Hypothalamus (tissue), 51 donors: ENCODE measurements at places on chromosomes 1 and 21.

DNA sequence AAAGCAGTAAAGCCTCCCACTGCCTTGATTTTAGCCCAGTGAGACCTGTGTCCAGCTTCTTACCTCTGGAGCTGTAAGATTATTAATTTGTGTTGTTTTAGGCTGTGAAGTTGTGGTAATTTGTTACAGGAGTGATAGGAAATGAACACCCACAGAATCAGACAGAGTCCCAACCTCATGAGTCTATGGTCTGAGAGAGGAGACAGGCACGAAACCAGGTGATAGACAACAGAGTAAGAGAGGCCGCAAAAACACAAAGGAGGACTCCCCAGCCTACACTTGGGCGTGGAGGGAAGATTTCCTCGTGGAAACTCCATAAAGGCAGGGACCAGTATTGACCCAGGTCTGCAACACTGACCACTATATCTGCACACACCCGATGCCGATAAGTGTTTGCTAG lies 234.6 kb upstream of the JUN start:
- no peak for DNase-seq

DNA sequence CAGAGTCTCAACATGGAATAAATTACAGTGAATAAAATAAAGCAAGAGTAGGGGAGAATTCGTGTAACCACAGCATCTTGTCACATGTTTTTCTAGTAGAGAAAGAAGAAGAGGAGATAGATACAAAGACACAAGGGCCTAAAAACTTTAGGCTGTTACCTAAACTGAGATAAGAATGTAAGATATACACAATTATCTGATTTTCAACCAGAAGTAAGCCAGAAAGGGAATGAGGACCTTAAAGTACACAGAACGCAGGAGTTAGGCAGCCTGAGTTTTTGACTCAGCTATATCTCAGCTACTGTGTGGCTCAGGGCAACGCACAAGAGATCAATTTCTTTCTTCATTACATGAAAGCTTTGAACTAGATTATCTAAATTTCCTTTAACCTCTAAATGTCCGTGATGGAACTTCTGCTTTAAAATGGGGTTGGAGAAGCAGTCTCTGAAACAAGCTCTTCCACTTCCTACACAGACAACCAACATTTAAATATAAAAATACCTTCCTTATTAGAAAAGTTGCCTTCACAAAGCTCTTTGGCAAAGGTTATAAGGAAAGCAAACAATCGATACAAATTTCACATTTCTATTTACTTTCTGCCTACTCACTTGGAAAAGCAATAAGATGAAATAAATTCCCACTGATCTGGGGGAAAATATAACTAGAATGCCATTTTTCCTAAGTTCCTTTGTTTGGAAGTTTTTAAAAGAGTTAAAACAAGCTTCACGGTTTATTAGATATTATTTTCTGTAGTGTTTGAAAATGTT lies 5.2 kb upstream of the RGS13 start:
- DNase-seq = no peak

- DNase-seq = no peak
These were observed 75.9 kb downstream of the ZSCAN20 start for GRCh38 chr1:33548319-33548718.

DNA sequence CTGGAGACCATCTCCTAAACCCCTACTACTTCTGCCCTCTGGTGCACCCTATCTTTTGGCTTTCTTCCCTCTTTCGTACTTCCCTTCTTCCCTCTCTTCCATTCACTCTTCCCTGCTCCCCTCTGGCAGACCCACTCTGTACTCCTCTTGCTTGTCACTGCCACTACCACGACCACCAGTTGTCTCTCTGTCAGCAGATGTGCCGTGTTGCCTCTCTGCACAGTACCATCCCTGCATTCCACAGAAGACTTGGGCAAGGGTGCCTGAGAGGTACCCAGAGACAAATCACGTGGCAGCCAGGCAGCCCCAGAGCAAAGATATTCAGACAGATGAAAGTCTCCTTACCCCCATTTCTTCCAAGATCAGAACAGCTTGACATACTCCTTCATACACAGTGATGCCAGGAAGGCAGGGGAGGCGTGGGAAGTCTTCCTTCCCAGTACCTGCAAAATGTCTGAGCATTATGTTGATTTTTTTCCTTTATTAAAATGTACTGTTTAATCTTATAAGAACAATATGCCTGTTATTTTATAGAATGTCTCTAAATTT lies 15.0 kb downstream of the CAMSAP2 start:
- DNase-seq = no peak

DNA sequence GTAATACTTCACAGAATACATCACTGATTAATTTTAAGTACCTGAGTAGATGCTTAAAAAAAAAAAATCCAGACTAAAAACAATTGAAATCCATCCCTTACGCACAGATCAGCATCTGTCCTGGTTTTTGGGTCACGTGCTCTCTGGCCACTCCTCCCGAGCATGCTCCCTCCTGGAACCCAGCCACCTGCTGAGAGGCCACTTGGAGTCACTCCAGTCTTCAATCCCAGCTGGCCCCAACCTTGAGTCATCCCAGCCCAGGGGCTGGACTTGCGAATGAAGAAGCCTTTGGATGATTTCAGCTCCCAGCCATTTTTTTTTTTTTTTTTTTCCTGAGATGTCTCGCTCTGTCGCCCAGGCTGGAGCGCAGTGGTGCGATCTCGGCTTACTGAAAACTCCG lies 8.9 kb downstream of the MAP1LC3C start:
- DNase-seq = peak; percentile 5

DNA sequence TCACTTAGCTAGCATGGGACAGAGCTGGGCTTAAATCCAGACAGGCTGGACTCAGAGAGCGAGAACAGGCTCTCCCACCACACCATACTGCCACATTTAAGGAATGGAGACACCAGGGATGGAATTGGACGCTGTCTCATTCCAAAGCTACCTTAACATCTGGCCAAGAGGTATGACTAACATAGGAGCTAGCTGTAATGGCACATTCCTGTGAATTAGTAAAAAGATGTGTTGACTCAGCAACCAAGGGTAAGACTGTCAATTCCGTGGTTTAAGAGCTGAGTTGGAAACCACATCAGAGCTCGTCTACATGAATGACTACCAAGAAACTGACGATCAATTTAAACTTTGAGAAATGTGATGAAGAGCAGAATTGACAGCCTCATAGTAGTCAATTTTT lies 8.3 kb upstream of the TNFRSF9 start:
- no peak for DNase-seq

GRCh38 chr1:207845109-207845508 lies 65.8 kb downstream of the CD34 start:
- no peak for DNase-seq

DNA sequence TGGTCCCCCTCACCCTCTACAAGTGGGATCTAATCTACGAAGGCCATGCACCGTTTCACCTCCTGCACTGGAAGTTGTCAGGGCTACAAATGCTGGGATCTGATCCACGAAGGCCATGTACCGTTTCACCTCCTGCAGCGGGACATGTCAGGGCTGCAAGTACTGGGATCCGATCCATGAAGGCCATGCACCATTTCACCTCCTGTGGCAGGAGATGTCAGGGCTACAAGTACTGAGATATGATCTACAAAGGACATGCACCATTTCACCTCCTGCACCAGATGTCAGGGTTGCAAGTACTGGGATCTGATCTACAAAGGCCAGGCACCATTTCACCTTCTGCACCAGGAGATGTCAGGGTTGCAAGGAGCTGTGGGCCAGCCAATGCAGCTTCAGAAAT lies 7.0 kb downstream of the ALDH4A1 start:
- no peak for DNase-seq

DNA sequence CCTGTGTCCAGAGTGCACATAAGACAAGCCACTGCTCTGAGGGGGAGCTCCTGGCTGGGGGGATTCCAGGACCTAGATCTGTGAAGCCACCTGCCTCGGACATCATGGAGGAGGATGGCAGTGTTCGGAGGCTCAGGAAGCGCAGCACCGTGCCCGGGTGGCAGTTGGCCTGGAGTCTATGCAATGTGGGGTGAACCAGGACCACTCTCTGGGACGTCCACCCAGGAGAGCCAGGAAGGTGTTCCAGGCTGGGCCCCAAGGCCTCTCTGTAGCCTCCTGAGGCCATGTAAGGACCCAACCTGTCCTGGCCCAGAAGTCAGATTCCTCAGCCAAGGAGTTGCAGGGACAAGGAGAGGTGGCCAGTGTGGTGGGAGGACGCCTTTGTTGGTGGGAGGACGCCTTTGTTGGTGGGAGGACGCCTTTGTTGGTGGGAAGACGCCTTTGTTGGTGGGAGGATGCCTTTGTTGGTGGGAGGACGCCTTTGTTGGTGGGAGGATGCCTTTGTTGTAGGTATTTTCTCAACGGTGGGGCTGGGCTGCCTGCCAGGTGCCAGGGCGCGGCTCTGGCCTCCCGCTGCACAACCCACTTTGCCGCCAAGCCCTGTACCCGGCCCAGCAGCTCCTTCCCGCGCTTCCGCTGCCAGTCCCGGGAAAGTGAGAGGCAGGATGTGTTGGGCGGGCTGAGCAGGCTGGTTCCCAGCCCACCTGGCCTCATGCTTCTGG lies 30.6 kb upstream of the BMP8B start:
- no peak for DNase-seq

DNA sequence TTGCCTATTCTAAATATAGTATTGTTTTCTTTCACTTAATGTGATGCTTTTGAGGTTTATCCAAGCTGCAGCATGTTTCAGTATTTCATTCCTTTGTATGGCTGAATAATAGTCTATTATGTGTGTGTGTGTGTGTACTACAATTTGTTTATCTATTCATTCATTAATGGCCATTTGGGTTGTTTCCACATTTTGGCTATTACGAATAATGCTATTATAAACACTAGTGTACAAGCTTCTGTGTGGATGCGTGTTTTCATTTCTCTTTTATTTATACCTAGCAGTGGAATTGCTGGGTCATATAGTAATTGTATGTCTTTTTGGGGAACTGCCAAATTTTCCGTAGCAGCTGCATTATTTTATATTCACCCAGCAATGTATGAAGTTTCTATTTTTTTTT lies 15.0 kb upstream of the THEM5 start:
- no peak for DNase-seq

DNA sequence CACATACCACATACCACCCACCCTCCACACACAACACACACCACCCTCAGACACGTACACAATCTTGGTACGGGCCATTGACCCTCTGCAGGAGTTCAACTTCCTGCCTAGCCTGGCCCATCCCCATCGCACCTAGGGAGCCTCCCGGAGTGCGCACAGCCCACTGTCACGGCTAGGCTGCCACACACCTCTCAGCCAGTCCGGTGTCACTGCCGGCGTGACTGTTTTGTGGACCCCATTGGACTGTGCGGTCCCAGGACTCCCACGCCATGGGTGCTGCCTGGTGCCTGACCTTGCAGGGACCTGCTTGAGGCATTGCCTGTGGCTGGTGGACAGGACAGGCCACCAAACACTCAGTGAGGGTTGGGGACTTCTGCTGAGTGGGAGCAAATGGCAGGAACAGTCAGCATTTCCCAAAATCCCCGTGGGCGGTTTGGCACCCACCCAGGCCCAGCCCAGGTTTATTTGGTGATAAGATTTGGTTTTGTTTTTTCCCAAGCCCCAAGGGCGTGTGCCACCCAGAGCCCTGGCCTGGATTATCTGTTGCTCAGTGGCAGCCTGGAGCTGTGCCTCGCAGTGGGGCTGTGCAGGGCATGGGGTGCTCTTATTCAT lies 27.7 kb downstream of the RAB7B start:
- DNase-seq = no peak

DNA sequence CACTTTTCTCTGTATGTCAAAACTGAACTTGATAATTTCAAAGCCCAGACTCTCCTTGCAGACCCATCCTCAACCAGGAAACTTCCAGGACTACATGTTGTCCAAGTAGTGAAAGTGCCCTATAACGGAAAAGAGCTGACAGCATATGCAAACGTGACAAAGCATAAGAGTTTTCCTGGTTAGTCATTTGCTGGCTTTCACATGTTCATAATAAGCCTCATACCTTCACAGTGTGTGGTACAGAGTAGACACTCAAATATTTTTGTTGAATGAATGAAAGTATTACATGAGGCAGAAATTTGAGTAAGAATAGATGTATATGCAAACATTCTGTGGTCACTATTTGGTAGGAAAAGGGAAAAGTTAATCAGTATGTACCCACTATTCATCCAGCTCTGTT lies 473.3 kb downstream of the MRPL39 start:
- DNase-seq = no peak

DNA sequence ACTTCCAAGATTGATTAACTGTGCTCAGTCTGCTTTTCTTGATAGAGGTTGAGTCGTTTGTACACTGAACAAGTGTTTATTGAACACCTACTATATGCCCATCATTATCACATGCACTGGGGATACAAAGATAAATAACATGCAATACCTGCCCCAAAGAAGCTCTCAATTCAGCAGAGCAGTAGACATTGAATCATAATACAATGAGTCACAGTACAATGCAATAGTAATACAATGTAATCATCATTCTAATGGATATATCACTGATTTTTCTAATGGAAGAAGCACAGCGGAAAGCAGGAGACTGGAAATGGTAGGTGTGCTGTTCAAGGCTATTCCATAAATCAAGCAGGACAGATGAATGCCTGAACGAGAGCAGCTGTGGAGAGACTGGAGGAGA lies 3.7 kb upstream of the SEC16B start:
- no peak for DNase-seq

DNA sequence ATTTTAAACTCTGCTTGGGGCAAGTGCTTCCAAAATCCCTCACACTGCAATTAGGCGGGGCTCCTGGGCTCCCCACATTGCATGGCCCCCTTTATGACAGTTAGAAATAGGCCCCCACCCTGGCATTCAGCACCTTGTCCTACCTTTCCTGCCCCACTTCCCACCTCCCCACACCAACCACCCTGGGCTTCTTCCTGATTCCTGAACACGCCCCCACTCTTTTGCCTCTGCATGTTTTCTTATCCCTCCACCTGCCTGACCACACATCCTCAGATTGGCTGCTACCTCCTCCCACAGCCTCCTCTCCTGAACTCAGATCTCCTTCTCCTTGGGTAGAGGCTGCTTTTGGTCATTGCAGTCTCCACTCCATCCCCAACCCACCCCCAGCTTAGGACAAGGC lies 1.5 kb downstream of the MOB3C start:
- DNase-seq = no peak

GRCh38 chr1:212466898-212467650 lies 34.4 kb downstream of the NENF start:
- no peak for DNase-seq

GRCh38 chr1:116472431-116472961 lies 98.3 kb downstream of the CD58 start:
- no peak for DNase-seq

GRCh38 chr1:167175901-167176300 lies 44.8 kb upstream of the POU2F1 start:
- no peak for DNase-seq

GRCh38 chr1:100866041-100866900 lies 28.4 kb downstream of the EXTL2 start:
- no peak for DNase-seq

DNA sequence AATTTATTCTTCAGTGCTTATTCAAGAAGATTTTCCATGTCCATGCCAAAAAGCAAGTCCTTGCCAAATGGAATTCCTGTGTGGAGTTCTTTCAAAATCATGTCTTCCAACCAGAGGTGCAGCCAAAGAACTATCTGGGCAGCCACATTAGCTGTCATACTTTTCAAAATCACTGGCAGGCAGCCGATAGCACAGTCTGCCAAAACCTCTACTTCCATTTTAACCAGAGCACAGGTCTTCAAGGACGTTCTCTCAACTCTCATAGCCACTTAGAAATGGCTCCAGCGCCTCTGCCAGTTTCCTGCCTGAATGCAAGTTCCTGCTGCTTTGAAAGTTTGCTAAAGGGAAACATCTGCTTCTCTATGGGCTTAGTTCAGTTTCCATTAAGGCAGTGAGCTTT lies 975.7 kb upstream of the ADGRL4 start:
- peak; percentile 65 for DNase-seq
